ENCODE measurements at places on chromosomes 6 and 20.

GRCh38 chr20:33687993-33688937 lies 2.1 kb upstream of the E2F1 start:
- DNase-seq = no peak

- no peak for DNase-seq
Observed at GRCh38 chr6:137654365-137654981, 160.3 kb upstream of the OLIG3 start.

GRCh38 chr20:11850901-11851300 lies 66.8 kb upstream of the BTBD3 start:
- peak; percentile 33 for DNase-seq

DNA sequence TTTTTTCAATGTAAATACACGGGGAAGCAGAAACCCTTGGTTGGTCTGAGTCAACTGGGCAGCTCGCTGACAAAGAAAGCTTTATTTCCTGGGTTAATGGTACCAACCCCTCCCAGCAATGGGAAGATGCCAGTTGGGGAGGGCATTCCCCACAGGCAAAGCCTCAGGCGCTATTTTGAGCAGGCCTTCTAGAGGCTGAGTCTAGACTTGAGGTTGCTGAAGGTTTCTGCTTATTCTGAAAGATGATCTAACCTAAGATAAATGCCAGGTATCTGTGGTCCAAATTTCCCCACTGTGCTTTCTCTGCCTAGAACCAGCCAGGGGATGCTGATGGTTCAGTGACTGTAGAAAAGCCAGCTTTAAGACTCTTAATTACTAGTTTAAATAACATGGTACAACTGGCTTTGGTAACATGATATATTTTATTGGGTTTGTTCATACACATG lies 172.5 kb upstream of the JARID2 start:
- peak; percentile 86 for DNase-seq

DNA sequence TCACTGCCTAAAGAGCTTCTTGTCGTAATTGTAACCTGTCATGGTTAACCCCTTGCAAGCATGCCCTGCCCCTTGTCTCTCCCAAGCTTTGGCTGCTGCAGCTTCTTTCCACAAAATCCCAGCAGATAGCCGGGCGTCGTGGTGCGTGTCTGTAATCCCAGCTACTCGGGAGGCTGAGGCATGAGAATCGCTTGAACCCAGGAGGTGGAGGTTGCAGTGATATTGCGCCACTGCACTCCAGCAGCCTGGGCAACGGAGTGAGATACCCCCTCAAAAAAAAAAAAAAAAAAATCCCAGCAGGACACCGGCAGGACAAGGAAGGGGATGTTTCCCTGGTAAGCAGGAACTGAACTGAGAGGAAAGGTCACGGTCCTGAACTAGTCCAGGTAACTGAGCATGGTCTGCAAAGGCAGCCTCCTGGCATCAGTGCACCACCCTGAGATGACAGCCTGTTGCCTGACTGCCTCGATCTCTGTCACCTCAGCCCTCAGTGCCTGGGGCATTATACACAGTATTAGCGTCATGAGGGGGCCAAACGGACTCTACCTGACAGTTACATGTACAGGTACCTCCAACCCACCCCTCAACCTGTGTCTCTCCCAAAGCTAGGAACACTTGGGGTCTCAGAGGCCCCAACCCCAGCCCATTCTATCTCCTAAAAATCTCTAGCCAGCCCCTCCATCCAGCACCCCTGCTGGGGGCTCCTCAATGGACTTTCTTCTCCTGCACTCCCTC lies 1.8 kb downstream of the LZTS3 start:
- DNase-seq = no peak

DNA sequence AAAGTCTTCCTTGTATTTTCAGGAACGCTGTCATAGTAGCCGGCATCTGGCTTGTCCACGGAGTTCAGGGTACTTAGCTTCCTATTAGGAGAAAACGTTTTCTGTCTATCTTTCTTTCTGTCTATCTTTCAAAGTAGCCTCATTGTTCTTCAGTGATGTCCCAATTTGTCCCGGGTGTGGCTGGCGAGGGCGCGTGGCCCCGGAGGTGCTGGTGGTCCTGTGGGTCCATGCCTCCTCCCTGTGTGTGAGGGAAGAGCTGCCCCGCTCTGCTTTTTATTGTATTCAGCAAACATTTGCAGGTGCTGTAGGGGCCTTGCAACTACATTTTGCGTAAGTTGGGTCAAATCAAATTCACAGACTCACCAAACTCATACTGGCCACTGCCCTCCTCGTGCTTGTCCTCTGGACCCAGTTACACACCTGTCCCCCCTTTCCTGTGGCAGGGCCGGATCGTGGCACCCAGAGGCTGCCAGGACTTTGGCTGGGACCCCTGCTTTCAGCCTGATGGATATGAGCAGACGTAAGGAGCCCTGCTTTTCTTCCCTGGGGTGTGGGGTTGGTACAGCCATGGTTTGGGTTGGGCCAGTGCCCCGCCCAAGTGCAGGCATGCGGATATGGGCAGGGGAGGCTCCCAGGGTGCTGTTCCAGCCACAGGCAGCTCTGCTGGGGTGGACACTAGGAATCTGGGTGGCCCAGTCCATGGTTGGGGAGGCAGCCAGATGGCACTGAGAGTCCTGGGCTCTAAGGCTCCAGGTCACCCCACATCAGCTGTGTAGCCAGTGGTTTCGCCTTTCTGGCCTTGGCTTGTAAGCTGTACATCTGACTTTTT lies 12.3 kb downstream of the ITPA start:
- no peak for DNase-seq

DNA sequence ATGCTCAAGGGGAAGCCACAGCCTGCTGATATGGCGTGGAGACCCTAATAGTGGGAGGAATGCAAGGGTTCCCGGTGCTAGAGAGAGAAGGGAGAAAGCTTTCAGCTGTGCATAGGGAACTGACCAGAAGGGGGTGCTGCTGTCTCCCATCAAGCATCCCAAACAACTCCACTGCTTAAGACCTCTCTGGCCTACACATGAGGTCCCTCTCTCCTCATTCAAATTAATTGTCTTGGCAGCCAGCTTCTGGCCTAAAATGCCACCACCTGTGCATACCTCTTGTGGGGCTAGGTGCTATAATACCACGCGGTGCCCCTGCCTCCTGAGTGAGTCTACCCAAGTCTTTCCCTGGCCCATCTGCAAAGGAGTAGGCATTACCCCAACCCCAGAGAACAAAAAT lies 14.5 kb downstream of the ADISSP start:
- DNase-seq = peak; percentile 54

GRCh38 chr6:158847012-158847529 lies 27.9 kb upstream of the EZR start:
- DNase-seq = no peak

DNA sequence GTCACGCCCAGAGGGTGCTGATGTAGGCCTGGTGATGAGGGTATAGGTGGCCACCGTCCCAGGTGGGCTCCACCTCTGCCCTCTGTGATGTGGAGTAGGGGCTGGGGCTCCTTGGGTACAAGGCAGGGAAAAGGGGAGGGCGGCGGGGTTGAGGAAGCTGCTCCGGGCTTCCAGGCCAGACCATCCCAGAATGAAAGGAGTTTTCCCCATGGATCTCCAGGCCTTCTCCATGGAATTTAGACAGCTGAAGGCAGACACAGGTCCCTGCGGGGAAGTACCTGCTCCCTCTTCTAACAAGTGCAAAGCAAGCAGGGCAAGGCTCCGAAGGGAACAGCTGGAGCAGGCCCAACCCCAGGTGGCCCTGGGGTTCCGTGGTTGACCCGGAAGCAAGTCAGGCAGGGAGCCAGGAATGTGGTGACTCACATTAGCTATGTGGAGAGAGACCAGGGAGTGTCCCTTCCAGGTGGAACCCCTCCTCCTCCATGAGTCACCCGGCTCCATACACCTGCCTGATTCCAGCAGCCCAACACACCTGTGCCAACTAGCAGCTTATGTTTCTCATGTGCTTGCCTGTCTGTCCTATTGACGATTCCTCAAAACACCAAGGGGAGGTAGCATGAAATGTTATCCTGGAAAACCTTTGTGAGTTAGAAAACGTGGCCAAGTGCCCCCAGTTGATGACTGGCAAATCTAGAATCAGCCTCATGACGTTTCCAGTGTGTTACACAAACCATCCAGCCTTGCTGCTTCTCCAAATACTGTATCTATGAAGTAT lies 59.7 kb upstream of the SNX9 start:
- DNase-seq = peak; percentile 89
